ENCODE measurements at places on chromosomes 2 and 18.
A peak's percentile ranks its signal among the peaks of the same experiment; 100 is the strongest.

DNA sequence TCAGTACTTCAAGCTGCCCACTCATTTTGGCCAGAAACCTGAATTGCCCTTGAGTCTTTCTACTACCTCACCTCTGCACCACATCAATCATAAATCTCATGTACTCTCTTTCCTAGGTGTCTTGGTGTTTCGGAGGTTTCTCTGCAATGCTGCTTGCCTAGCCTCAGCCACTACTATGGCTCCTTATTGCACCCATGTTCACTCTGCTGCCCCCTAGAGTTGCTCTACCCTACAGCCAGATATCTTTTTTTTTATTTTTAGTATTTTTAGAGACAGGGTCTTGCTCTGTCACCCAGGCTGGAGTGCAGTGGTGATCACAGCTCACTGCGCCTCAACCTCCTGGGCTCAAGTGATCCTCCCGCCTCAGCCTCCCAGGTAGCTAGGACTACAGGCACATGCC is 413.0 kb downstream of the PTPRM start:
- H3K27me3 ChIP-seq: no peaks in the 10 kb centered on the region
- no peak for DNase-seq
- no peaks in the 10 kb centered on the region for H3K36me3 ChIP-seq
- no peak overlapping the region for H3K27ac ChIP-seq
- no peaks in the 10 kb centered on the region for H3K4me1 ChIP-seq
- no peak overlapping the region for H3K4me3 ChIP-seq

GRCh38 chr2:235106874-235107639 is 155.2 kb downstream of the SH3BP4 start:
- H3K27ac ChIP-seq: no peak overlapping the region
- no peaks in the 10 kb centered on the region for H3K36me3 ChIP-seq
- DNase-seq: peak; percentile 71
- no peaks in the 10 kb centered on the region for H3K27me3 ChIP-seq
- H3K4me3 ChIP-seq: no peak overlapping the region
- no peaks in the 10 kb centered on the region for H3K4me1 ChIP-seq

DNA sequence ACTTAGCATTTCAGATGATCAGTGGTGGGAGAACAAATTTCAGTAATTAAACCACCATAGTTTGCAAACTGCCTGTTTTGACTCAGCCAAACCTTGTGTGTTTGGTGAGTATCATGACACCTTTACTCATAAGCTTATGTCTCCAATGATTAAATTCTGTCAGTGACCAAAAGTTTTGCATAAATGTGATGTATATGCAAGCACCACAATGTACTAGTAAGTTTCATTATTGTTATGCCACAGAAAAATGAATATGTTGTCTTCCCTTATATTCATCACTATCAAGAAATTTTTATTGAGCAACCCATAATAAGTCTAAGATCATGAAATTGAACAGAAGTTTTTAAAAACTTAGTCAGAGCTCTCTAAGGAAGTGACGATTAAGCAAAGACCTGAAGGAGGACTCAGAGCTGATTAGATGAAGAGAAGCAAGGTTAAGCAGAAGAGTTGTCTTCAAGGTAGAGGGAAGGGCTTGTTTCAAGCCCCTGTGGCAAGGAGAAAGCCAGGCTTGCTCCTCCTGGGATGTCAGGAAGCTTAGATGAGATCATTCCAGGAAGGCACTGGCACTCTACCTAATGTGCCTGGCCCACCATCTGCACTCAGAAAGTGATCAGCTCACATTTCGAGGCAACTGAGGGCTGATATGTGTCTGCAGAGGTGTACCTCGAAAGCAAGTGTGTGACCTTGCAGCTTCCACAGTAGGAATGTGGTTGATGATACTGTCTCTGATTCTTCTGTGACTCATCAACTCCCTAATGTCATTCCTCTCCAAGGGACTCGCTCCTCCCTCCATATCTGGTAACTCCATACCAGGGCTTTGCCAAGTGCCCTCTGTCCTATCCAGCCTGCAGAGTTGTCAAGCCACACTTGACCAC is 54.7 kb downstream of the KCTD18 start:
- H3K27me3 ChIP-seq: no peaks in the 10 kb centered on the region
- no peak for DNase-seq
- H3K4me1 ChIP-seq: peaks cover 22% of the 10 kb centered on the region
- no peak overlapping the region for H3K4me3 ChIP-seq
- no peak overlapping the region for H3K27ac ChIP-seq
- no peaks in the 10 kb centered on the region for H3K36me3 ChIP-seq

DNA sequence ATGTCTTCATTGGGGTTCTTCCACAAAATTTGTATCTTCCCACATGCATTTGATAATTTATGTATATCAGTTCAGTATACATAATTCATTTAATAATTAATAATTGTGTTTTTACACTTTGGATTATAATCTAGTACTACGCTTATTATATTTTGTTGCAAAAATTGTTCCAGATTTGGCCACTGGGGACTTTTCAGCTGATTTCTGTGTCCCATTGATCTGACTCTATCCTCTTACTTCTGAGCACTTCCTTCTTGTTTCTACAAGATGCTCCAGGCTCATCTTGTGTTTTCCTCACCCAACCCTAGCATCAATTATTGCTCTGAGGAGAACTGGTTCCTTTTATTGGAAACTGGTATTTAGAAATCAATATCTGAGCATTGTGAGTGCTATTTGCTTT is 215.3 kb upstream of the CDH19 start:
- no peaks in the 10 kb centered on the region for H3K4me1 ChIP-seq
- H3K4me3 ChIP-seq: no peak overlapping the region
- DNase-seq: no peak
- no peaks in the 10 kb centered on the region for H3K36me3 ChIP-seq

DNA sequence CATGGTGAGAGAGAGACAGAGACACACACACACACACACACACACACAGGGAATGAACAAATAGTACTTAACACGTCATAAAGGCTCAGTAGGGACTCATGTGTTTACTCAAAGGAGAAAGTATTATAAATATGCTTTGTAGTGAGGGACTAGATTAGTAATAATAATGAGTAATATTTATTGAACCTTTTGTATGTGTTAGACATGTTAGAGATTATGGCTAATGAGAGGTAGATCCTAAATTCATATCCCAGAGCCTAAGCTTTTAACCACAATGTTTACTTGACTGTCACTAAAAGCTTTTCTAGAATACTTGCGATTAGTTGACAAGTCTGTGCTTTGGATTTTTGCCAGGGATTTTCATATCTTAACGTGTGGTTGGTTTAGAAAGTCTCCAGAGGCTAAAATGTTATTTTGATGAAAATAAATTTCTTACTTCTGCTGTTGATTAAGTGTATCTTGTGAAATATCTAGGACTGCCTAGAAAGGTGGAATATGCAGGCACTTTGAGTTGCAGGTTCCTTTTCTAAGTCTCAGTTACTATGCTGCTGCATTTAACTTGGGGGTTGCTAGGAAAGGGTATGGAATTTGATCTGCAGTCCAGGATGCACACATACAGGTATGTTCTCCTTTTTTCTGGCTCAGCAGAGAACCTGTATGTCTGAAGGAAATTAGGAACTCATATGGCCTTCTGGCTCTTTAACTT is 64.5 kb downstream of the UBR3 start:
- no peaks in the 10 kb centered on the region for H3K36me3 ChIP-seq
- no peak overlapping the region for H3K27ac ChIP-seq
- no peak overlapping the region for H3K4me3 ChIP-seq
- H3K27me3 ChIP-seq: no peaks in the 10 kb centered on the region
- peaks cover 10% of the 10 kb centered on the region for H3K4me1 ChIP-seq
- DNase-seq: no peak

- peak overlapping the region; percentile 99 for H3K27ac ChIP-seq
- H3K36me3 ChIP-seq: no peaks in the 10 kb centered on the region
- peak overlapping the region; percentile 97 for H3K4me3 ChIP-seq
- peaks cover 71% of the 10 kb centered on the region for H3K4me1 ChIP-seq
- DNase-seq: peak; percentile 80
Observed at GRCh38 chr2:160406591-160407392, 86.8 kb downstream of the RBMS1 start.

- H3K4me1 ChIP-seq: peaks cover 8% of the 10 kb centered on the region
- DNase-seq: no peak
- H3K27ac ChIP-seq: no peak overlapping the region
- H3K4me3 ChIP-seq: no peak overlapping the region
- no peaks in the 10 kb centered on the region for H3K36me3 ChIP-seq
- H3K27me3 ChIP-seq: no peaks in the 10 kb centered on the region
Observed at GRCh38 chr2:166417669-166418068, 41.9 kb upstream of the SCN9A start.

- H3K4me3 ChIP-seq: no peak overlapping the region
- no peaks in the 10 kb centered on the region for H3K27me3 ChIP-seq
- DNase-seq: no peak
- no peaks in the 10 kb centered on the region for H3K36me3 ChIP-seq
Observed at GRCh38 chr18:54684784-54685183, 93.7 kb downstream of the DYNAP start.

DNA sequence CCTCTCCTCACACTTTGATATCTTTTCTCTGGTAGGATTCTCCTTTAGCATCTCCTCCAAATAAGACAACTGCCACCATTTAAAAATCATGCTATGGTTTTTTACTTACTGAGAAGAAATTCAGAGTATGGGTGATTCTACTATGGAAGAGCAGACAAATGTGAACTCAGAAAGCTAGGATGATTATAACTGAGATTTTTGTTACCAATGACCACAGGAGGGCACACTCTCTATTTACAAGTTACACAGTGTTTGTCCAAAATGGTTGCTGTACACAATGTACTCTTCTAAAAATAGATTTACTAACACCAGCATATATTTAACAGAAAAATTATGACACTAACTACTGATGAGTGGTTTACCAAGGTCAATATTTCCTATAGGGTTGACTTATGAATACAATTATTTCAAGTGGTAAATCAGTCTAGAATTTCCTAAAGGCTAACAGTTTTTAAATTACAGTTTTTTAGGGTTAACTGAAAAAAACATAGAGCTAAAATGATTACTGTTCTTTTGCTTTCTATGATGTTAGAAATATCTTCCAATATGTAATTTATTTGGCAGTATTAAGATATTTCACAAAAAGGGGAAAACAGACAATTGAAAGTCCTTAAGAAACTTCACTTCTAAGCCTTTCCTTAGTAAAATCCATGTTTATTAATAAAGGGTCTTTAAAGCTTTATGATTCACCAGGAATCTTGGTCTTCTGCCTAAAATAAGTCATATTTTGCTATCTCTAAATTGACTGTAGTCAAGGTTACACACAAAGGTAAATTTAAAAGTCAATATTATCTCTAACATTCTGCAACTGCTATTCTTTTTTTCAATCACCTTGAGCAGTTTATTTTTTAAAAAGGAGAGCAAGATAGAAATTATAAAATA is 57.2 kb downstream of the MAP4K3 start:
- peak overlapping the region; percentile 52 for H3K27ac ChIP-seq
- H3K4me3 ChIP-seq: no peak overlapping the region
- no peak for DNase-seq
- no peaks in the 10 kb centered on the region for H3K36me3 ChIP-seq
- peaks cover 49% of the 10 kb centered on the region for H3K4me1 ChIP-seq
- H3K27me3 ChIP-seq: no peaks in the 10 kb centered on the region

DNA sequence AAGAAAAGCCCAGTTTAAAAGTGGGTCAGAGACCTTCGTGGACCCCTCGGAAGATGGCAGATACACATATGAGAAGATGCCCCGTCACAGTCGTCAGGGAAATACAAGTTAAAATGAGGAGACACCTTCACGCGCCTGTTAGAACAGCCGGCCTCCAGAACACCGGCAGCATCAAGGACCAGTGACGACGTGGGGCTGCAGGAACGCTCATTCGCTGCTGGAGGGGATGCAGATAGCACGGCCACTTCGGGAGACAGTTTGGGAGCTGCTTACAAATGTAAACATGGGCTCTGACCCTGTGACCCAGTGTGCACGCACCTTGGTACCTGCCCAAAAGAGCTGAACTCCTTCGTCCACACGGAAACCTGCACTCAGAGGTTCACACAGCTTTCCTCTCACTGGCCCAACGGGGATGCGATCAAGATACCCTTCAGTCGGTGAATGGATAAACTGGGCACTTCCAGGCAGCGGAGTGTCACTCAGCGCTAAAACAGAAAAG is 83.7 kb upstream of the CTDP1 start:
- no peak overlapping the region for H3K27ac ChIP-seq
- DNase-seq: peak; percentile 50
- no peaks in the 10 kb centered on the region for H3K36me3 ChIP-seq
- no peaks in the 10 kb centered on the region for H3K4me1 ChIP-seq
- H3K4me3 ChIP-seq: no peak overlapping the region
- peaks cover 10% of the 10 kb centered on the region for H3K27me3 ChIP-seq

- peaks cover 49% of the 10 kb centered on the region for H3K36me3 ChIP-seq
- H3K4me1 ChIP-seq: peaks cover 100% of the 10 kb centered on the region
- H3K4me3 ChIP-seq: no peak overlapping the region
- peak overlapping the region; percentile 98 for H3K27ac ChIP-seq
- DNase-seq: peak; percentile 95
Observed at GRCh38 chr2:217902379-217903141, 100.2 kb downstream of the TNS1 start.

- no peaks in the 10 kb centered on the region for H3K27me3 ChIP-seq
- no peak overlapping the region for H3K4me3 ChIP-seq
- no peaks in the 10 kb centered on the region for H3K36me3 ChIP-seq
- no peak for DNase-seq
Observed at GRCh38 chr2:128807317-128807716, 488.6 kb upstream of the HS6ST1 start.

- no peaks in the 10 kb centered on the region for H3K27me3 ChIP-seq
- peaks cover 31% of the 10 kb centered on the region for H3K4me1 ChIP-seq
Observed at GRCh38 chr2:219228911-219229304, 528 bp downstream of the ATG9A start.

DNA sequence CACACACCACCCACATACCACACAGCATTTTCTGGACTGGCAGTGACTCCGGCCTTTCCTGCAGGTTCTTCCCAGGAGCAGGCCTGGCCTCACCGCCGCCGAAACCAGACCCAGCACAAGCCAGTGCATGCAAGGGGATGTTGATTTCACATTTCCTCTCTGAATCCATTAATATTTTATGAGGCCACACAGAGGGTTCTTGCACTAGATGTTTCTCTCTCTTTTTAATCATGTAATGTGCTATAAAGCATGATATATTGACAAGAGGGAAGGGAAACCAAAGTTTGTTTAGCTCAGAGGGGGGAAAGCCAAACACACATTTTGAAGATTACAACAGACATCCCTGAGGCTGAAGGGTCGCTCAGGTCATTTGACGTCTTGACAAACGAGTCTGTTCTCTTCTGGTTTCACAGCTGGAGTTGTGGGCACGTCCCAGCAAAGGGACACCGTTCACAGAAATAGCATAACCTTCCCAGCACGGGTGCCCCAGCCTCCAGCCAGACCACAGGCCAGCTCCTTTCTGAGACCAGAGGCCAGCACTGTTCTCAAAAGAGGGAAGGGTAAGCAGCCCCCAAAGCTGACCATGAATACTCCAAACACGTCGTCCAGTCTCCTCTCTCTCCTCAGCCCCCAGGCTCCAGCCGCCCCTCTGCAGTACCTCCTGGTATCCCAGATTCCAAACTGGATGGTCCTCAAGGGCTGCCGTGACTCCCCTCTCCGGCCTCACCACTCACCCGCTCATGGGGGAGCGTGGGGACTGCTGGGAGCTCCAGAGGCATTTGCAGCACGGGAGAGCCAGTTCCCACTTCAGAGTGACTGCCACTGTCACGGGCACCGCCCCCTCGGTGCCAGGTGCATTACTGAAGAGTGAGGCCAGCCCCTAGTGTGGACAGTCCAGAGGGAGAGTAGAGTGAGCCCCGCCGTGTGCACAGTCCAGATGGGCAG is 340.3 kb upstream of the SALL3 start:
- no peaks in the 10 kb centered on the region for H3K4me1 ChIP-seq
- H3K36me3 ChIP-seq: no peaks in the 10 kb centered on the region
- H3K4me3 ChIP-seq: no peak overlapping the region
- H3K27me3 ChIP-seq: no peaks in the 10 kb centered on the region

Data from sigmoid colon (tissue), 7 donors.